ENCODE measurements at places on chromosomes 16 and 17.
A peak's percentile ranks its signal among the peaks of the same experiment; 100 is the strongest.

DNA sequence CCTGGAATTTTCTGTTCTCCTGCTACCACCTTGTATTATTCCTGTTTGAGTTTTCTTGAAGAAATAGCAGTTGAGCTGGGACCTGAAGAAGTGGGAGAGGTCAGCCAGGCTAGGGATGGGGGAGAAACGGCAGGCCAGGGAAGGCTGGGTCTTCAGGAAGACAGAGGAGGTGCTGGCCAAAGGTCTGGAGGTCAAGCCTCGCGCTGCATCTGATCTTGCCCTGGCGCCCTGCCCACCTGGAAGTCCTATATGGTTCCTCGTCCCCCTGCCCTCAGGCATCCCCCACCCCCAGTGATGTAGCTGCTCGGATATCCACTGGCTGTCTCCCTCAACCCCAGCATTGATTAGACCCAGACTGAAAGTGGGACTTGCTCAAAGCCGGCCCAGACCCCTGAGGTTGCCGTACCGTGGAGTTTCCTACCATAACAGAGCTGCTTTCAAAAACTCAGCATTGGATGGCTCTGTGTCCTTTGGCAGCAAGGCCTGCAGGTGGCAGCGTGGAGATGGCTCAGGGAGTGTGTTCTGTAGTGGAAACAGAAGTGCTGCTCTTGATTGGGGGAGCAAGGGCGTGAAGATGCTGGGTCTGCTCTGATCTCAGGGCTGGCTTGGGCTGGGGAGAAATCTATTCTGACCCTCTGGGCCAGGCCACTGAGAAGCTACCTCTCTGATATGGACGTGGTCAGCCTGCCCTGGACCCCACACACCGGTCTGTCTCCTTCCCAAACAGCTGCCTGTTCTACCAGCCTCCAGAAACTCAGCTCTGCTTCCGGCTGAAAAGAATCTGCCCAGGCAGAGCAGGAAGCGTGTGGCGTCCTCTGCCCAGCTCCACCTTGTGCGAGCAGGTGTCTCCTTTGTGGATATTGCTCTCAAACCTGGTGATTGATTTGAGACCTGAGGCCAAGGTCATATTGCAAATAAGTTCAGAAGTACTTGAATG, 107.0 kb upstream of the CACNG5 start:
- no peak for DNase-seq

- DNase-seq = peak; percentile 70
These were observed 1.4 kb upstream of the DYNLL2 start for GRCh38 chr17:58081646-58082340.

DNA sequence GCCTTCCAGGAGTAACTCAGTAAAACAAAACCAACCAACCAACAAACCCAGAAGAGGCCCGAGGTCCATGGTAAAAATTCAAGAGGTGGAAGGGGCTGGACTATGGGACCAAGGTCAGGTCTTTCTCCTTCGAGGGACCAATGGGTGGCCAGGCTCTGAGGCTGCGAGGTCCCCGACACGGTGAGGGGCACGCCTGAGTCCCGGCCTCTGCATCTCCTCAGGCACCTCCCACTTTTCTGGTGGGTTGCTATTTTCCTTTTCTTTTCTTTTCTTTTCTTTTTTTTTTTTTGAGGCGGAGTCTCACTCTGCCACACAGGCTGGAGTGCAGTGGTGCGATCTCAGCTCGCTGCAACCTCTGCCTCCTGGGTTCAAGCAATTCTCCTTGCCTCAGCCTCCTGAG, 18.0 kb downstream of the CD7 start:
- DNase-seq = no peak

DNA sequence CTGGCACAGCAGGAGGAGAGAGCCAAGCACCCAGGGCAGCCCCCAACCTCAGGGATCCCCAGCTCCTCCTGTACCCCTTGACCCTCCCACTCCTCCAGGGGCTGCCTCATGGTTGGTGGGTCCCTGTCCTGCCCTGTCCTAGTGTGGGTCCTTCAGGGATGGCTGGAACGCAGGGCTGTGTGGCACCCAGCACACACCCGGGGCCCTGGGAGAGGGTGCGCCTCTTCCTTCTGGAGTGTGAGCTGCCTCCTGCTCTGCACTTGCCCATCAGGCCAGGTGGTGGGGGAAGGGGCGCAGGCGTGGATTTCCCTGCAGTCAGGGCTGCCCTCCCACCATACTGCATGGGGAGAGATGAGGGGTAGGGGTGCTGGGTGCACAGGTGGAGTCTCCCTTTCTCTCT, 42.6 kb downstream of the SOCS1 start:
- no peak for DNase-seq

GRCh38 chr17:43877451-43878155, 29.7 kb downstream of the MPP2 start:
- DNase-seq = no peak
